Activated naive CD8-positive, alpha-beta T cell treated with anti-CD3 and anti-CD28 coated beads for 36 hours (primary cell): ENCODE measurements at places on chromosomes 1 and 21. TPM values are rescaled to one million over a fixed set of nuclear protein-coding genes. Genes with fewer than 3 reads are reported as not detected.

- no peaks in the 10 kb centered on the region for H3K36me3 ChIP-seq
- no peaks in the 10 kb centered on the region for H3K27me3 ChIP-seq
- no peak for DNase-seq
- H3K4me1 ChIP-seq: no peaks in the 10 kb centered on the region
- H3K27ac ChIP-seq: no peak overlapping the region
- H3K4me3 ChIP-seq: no peak overlapping the region
Observed at GRCh38 chr1:196861429-196861828, 26.4 kb upstream of the CFHR4 start.

DNA sequence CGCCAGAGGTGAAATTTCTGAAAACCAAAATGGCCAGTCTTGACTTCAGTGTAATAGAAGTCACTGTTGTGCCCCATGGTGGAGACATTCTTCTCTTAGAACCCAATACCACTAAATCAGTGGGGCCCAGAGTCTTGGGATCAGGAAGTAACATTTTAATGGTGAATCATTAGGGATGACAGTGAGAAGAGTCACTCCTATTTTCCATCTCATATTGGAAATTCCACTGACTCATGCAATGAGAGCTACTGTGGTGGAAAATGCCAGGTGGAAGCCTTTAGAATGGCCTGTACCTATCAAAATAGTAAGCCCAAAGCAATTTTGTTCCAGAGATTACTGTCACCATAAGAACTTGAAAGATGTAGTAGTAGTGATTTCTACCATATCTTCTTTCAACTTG lies 20.6 kb upstream of the PPM1J start:
- no peaks in the 10 kb centered on the region for H3K36me3 ChIP-seq
- H3K4me3 ChIP-seq: no peak overlapping the region
- no peak for DNase-seq
- peaks cover 31% of the 10 kb centered on the region for H3K27me3 ChIP-seq
- H3K27ac ChIP-seq: no peak overlapping the region

Gene MIXL1
- not detected for total RNA-seq

Gene DFFA
- total RNA-seq: 103 TPM

DNA sequence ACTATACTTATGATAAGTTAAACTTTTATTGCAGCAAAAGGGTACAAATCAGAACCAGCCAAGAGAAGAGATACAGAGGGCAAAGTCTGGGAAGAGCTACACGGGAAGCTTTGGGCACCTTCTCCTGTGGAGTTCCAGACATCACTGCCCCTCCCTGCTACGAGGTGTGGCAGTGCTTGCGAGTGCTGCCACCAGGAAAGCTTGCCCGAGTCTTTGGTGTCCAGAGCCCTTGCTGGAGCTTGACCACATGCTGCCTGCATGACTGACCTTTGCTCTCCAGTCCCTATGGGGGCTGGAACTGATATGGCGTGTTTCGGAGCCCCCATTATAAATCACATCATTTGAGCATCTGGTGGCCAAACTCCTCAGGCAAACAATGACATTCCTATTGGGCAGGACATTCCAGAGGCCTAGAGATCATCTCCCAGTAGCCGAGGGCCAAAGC lies 23.4 kb downstream of the PLEKHO1 start:
- no peaks in the 10 kb centered on the region for H3K36me3 ChIP-seq
- no peaks in the 10 kb centered on the region for H3K4me1 ChIP-seq

Gene SH2D5
- 2.7 TPM for total RNA-seq

DNA sequence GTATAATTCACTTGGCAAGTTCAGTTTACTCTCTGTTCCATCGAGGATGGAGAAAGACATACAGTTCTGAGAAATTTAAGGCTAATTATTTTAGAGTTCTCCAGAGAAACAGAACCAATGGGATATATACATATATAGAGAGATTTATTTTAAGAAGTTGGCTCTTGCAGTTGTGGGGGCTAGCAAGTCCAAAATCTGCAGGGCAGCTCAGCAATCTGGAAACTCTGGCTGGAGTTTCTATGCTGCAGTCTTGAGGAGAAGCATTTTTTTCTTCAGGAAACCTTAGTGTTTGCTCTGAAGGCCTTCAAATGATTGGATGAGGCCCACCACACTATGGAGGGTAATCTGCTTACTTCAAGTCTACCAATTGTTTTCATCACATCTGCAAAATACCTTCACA lies 34.6 kb downstream of the TRAF5 start:
- H3K4me3 ChIP-seq: no peak overlapping the region
- no peak for DNase-seq
- peaks cover 12% of the 10 kb centered on the region for H3K4me1 ChIP-seq
- no peaks in the 10 kb centered on the region for H3K27me3 ChIP-seq
- peaks cover 27% of the 10 kb centered on the region for H3K36me3 ChIP-seq
- no peak overlapping the region for H3K27ac ChIP-seq
